ENCODE measurements at places on chromosomes 6 and 20. TPM values are rescaled to one million over a fixed set of nuclear protein-coding genes. Genes with fewer than 3 reads are reported as not detected.

DNA sequence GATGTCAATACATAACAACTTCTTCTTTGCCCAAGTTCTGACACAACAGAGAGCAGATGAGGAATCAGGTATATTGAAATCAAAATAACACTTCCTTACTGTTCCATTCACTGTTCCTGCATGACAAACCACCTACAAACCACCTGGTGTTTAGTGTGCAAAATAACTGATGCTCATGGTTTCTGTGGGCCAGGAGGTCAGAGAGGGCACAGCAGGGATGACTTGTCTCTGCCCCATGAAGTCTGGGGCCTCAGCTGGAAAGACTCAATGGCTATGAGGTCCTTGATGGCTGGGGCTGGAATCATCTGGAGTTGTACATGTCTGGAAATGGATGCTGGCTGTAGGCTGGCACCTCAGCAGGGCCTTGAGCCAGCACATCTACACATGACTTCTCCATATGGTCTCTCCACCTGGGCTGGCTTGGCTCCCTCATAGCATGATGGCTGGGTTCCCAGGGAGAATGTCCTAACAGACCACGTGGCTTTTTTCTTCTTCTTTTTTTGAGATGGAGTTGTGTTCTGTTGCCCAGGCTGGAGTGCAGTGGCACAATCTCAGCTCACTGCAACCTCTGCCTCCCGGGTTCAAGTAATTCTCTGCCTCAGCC is 7.4 kb upstream of the COX4I2 start:
- no peak for DNase-seq

DNA sequence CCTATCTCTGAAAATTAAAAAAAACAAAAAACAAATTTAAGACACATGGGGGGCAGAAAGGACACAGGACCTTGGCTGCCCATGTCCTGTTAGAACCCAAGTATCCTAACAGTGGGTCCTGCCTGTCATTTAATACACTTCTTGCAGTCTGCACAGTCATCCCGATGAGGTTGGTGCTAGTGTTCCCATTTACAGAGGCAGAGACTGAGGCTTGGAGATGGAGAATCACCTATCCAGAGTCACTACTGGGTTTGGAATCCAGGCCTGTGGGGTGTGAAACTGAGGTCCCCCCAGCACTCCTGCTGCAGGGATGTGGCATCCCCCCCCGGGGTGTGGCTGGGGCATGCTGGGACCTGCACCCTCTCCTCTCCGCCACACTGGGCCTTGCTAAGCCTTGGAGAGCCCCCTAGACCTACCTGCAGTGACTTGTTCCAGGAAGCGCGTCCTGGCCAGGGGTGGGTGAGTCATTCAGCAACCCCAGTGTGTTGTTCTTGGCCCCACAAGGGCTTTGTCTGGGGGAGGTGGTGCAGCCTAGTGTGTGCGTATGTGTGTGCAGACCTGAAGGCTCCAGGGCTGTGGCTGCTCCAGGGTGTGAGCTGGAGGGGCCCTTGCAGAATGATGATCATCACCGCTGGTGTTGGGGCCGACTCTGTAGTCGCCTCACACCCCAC is 49.7 kb downstream of the BCAS4 start:
- no peak for DNase-seq

DNA sequence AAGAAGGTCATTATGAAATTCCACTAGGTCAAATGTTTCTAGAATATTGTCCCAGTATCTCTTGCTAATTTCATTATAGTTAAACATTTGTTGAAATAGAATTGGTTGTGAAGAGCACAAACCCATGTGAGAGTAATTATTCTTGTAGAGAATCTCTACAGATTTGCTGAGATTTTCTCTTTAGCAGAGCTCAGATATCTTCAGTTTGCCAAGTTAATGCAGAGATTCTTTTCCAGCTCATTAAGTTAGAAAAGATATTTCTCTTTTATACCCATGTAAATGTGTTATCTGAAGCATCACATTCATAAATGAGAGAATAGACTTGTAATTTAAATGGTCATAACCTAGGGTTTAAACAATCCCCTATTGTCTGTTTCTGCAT is 232.0 kb upstream of the TAB2 start:
- no peak for DNase-seq

- no peak for DNase-seq
These were observed 37.1 kb downstream of the HLA-F start for GRCh38 chr6:29760328-29760727.

GRCh38 chr6:3392930-3393835 is 63.7 kb downstream of the SLC22A23 start:
- no peak for DNase-seq

DNA sequence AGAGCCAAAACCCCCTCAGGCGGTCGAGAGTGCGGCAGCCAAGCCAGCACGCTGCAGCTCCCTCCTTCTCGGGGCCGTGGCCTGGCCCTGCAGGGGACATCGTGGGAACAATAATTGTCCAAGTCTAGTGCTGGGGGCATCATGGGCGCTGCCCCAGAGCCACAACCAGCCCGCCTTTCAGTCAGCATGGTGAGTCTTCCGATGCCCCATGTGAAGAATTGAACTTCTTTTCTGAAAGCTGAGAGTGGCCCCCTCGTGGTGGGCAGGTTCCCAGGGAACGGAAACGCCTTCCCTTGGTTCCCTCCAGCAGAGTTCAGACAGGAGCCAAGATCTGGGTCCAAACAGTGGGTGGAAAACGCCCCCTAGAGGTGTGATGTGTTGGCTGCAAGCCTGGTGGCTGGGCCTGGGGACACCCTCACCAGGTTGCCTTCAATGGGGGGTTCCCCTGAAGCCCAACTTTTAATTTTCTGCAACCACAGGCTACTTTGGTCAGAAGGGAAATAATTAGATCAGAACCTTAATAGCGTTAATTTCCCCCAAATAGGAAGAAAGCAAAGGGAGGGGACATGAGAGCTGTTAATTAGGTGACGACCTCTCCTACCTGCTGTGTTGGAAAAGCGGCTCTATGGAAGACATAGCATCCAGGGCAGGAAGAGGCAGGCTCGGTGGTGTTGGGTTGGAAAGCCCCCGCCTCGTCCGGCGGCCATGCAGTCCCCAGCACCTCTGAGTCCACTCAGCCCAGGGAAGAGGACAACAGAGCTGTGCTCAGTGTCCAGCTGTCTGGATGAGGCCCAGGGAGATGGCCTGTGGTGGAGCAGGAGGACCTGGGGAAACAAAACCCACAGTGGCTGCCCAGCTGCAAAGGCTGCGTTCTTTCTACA is 4.7 kb upstream of the MRGBP start:
- DNase-seq: peak; percentile 93

- DNase-seq: no peak
These were observed 1.7 kb upstream of the TEAD3 start for GRCh38 chr6:35498422-35499067.

DNA sequence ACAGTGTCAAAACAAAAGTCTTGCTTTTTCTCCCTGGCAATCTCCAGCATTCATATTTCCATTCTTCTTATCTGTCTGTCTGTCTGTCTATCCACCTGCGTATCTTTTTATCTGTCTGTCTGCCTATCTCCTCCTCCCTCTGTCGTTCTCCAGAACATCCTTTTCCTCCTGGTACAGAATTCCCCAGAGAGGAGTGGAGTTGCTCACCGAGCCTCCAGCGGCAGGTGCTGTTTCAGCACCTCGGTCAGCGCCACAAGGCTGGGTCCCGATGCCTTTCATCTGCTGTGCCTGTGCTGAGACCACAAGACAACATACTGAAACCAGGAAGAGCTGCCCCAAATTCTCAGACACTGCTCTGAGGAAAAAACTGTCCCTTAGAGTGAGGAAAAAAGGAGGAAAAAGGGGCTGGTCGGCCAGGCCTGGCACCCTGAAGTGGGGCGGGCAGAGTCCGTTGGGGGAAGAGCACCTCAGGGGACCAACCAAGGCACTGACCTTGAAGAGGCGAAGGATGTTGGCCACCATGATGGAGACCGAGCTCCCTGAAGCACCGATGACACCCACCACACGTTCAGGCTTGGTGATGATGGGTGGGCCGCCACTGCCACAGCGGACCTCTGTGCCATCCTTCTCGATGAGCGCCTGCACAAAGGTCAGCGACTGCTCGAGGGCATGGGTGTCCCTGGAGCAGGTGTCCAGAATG is 13.3 kb downstream of the GRM4 start:
- DNase-seq: peak; percentile 24

GRCh38 chr6:154814063-154814462 is 80.8 kb downstream of the SCAF8 start:
- DNase-seq: no peak

GRCh38 chr6:1416191-1416760 is 26.9 kb downstream of the FOXF2 start:
- DNase-seq: no peak

- no peak for DNase-seq
These were observed 83.9 kb upstream of the LGSN start for GRCh38 chr6:63403725-63404124.

DNA sequence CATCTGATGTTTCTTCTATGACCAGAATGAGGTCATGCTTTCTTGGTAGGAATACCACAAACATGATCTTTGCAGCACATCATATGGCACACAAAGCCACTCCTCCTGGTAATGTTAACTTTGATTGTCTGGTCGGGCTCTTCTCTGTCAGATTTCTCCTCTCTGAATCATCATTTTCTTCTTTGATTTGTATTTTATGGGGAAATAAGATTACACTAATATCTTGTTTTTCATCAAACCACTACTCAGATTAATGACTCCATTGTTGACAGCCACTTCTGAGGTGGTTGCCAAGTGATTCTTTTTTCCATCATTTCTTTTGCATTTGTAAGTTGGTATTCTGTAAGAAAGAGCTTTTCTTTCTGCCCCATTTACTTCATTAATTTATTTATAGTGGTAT is 29.5 kb downstream of the TRMT11 start:
- DNase-seq: no peak

DNA sequence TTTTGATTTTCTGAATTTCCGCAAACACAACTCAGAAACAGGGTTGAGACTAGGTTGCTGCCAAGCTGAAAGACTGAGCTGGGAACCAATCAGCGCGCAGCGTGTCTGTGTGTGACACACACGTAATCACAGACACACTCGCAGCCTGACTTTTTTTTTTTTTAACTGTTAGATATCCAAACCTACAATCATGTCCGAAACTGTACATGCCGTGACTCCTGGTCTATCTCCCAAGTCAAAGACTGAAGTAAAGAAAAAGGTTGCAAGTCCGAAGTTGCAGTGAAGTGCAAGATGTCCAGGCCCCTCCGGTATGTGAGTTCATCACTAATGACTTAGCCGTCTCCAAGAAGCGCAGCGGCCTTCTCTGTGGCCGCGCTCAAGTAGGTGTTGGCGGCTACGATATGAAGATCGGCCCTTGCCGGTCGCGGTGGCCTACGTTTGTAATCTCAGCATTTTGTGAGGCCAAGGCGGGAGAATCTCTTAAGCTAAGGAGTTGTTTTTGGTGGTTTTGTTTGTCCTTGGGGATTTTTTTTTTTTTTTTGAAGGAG is 108.2 kb downstream of the HFE start:
- peak; percentile 80 for DNase-seq

DNA sequence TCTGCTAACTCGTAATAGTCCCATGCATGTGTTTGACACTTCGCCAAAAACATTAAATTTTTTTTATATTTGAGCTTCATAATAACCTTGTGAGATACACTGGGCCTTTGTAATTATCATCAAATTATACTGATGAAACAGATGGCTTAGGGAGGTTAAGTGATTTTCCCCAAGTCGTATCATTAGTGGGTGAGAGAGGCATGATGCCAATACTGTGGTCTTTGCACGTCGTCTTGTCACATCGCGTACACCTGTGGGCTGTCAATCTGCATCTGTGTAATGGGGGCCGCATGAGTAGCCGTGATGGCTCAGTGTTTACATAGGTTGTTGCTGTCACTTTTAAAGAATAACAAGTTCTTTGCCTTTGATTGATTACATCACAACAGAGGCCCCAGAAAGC is 1.7 kb downstream of the PRL start:
- DNase-seq: no peak

DNA sequence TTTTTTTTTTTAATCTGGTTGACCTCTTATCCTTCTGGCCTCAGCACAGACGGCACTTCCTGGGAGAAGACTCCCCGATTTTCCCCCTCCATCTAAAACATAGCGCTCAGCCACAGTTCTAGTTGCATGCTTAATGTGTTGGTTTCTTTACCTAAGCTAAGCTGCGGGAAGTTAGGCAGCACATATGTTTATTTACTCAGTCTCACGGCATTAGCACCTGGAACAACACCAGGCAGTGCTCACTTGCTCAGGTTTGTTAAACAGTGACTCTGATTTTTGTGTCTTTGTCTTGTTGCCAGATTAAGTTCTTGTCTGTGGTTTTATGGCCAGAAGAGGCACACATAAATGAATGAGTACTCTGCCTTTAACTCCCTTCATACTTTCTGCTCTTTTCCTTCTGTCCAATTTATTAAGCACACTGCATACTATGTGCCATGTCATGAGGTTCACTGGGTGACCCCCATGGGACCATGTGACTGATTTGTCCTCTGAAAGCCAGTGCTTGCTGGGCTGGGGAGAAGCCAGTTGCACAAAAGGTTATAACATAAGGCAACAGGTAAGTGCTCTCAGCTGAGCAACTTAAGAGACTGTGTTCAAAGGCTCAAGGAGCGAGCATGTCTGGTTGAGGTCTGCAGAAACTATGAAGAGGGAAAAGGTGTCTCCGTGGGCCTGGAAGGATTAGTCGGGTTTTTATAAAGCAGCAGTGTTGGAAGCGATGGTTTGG is 93.6 kb downstream of the RPP40 start:
- DNase-seq: no peak

GRCh38 chr6:87045521-87046075 is 49.3 kb downstream of the CGA start:
- DNase-seq: no peak

DNA sequence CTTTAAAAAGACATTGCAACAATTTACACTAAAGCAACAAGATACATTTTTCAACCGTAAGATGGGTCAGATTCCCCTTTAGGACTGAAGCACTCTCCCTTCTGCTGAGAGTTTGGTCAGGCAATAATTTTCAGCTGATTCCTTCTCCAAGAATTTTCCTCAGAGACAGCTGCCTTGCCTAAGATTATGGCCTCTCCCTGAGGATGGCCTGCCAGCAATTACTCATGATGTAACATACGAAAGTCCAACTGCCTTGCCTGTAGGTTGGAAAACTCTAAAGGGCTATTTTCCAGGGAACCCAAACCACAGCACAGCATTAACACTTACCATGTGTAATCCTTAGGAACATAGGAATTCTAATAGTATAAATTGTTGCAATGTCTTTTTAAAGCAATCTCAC is 229.1 kb upstream of the FLRT3 start:
- no peak for DNase-seq

- no peak for DNase-seq
These were observed 77.1 kb downstream of the BCAS1 start for GRCh38 chr20:53993310-53993709.

GRCh38 chr20:64121586-64121985 is 14.2 kb upstream of the NPBWR2 start:
- no peak for DNase-seq

GRCh38 chr6:122734529-122735395 is 44.8 kb upstream of the FABP7 start:
- no peak for DNase-seq

SLC16A10 gene
- total RNA-seq: 2.5 TPM

NINL gene
- 2.8 TPM for total RNA-seq

COX4I2 gene
- not detected for total RNA-seq

SOX18 gene
- total RNA-seq: 1.7 TPM

IL20RA gene
- not detected for total RNA-seq

Data from NCI-H460 (cell line).